ENCODE measurements at places on chromosomes 5 and 9.

GRCh38 chr9:110579862-110580219 is 300 bp upstream of the SVEP1 start:
- DNase-seq, result no peak

- DNase-seq, result no peak
Observed at GRCh38 chr5:149474198-149474597, 77.0 kb downstream of the CSNK1A1 start.

GRCh38 chr5:63155310-63155631 is 576.7 kb downstream of the LRRC70 start:
- no peak for DNase-seq

DNA sequence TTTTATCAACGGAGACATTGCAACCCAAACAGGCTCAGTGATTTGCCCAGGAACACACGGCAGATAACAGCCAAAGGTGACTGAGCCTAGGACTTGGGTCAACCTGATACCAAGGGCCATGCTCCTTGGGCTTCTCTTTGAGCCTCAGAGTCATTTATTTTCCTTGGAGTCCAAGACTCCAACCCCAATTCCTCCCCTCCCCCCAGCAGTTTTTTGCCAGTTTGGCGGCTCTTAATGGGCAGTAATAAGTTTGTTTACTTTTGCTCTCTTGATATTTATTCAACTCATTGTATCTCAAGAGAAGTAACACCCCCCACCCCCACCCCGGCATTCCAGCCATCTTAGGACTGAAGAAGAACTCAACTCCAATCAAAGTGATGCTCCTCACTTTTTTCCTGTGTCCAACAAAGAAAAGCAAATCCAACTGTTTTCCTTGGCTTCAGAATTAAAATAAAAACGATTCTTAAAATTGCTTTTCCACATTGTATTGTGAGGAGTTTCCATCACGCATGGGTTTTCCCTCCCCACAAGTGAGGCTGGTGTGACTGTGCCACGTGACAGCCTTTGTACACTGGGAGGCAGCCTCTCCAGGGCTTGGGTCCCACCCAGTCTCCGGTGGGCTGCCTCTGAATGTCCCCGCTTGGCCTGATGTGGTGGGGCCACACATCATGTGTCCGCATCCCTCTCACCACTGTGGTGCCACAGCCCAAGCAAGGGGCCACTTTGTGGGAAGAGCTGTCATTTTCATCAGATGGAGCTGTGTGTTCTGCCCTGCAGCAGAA is 9.1 kb downstream of the ANGPTL2 start:
- DNase-seq, result no peak

GRCh38 chr5:10582512-10582897 is 18.6 kb downstream of the ANKRD33B start:
- no peak for DNase-seq

DNA sequence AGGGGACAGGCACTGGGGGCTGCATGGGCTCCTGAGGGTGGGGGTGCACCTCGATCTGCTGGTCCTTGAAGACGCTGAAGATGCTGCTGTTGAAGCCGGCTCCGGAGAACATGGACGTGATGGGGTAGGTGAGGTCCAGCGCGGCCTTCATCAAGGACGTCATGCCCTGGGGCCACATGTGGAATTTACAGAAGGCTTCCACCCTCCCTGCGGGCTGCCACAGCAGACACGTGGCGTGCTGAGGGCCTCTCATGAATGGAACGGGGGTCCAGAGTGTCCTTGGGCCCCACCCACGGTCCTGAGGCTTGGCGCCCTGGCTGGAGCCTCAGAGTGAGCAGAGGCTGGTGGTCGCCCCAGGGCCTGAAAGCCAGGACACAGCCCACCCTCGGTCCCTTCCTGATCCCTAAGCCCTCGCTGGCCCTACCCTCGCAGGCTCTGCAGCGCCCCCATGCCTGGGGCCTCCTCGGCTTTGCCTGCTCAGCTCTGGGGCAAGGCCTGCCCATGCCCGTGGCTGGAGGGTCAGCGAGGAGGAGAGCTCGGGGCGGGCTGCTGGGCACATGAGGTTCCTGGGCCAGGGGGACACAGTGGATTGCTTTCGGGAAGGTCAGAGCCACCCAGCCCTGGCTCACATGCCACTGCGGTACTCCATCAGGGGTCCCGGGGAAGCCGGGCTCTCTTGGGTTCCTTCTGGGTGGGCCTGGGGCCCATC is 5.3 kb upstream of the NSMF start:
- no peak for DNase-seq

GRCh38 chr5:178450121-178451028 is 139.8 kb downstream of the COL23A1 start:
- no peak for DNase-seq

DNA sequence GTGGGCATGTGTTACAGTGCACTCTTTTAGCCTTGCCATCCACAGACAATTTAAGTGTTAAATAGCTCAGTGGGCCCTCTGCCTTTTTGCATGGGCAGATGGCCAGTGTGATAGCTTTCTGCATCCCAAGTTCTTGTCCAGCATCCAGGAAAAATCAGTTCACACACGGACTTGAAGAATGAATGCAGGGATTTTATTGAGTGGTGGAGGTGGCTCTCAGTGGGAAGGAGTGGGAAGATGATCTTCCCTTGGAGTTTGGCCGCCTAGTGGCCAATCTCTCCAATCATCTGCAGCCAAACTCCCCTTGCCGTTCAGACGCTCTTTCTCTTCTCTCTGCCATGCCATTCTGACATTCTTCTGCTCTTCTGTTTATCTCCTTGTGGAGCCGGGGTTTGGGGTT is 322.4 kb upstream of the GRAMD2B start:
- no peak for DNase-seq

- no peak for DNase-seq
Observed at GRCh38 chr9:77176686-77177142, 620 bp upstream of the VPS13A start.

DNA sequence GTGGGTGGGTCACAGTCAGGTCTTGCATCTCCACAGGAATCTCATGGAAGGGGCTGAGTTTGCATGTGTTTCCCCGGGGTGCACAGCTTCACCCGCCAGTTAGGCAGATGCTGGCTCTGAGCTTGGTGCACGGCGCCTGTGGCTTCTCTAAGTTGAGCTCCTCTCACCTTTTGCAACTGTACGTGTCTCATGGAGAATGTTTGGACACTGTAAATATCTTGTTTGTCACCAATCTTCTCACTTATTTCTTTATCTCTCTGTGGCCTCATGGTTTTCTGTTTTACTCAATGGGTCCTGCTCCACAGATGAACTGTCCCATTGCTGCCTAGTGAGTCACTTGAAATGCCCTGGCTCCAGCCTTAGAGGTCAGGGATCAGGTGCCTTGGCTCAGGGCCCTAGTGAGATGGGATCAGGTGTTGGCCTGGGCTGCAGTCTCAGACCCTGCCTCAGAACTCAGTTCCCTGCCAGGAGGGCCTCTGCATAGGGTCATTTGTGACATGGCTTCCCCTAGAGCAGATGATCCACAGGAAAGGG is 61.6 kb downstream of the WNK2 start:
- DNase-seq, result no peak

DNA sequence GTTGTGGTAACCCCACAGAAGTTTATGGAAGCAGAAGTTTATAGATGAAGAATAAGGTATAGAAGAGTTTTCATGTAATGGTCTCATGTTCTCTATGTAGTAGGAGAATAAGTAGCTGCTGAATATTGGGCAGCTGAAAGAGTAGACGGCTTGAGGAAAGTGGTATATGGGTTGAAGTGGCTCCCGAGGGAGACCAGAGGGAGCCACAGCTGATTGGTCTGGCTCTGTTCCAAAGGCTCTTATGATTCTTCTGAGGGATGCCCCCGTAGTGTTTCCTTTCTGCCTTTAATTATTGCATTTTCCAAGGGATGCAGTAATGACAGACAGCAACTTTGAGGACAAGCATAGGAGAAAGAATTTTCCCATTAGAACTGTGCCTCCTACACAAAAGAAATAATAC is 30.1 kb upstream of the TENT2 start:
- no peak for DNase-seq

DNA sequence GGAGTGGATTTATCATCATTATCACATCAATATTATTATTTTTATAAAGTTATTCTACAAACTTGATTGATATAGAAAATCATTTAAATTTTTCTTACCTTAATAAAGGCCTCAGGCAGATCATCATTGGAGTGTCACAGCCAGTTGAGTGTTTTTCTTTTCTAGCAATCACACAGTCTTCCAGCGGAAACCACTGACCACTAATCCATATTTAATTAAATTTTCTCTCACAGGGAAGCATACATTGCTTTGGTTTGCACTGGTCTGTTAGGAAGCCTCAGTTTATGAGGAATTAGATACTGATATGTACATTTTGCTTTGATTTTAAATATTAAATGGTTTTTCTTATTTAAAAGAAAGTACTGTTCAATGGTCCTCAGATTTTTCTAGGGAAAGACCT is 6.7 kb downstream of the SPZ1 start:
- DNase-seq, result no peak

DNA sequence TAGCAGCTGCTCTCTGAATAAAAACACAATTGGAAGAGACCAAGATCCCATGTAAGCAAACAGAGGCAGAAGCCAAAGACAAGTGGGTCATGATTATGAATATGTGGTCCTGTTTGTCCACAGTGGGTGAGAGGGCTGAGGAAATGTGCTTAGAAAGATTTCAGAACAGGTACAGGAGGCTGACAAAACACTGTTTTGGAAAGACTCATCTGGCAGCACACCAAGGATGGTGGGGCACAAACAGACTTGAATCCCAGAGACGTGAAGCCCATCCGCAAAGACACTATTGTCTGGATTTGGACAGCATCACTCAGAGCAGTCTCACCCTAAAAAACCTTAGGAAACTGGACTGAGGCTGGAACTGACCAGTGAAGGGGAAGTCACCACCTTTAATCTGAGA is 85.0 kb downstream of the ADRB2 start:
- no peak for DNase-seq

DNA sequence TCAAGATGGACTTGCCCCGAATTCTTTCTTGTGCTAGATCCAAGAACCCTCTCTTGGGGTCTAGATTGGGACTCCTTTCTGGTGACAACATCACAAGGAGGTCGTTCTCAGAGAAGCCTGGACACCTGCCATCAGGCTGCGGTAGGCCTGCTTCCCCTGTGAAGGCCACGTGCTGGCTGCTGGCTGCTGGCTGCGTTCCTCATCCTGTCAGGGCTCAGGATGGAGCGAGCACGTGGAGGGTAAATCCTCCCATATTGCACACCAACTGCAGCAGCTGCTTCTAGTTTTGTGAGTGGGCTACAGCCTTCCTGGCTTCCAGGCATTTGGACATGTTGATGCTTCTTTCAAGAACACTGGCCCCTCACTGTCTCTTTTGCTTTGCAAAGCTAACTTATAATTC is 95.6 kb downstream of the HSPA4 start:
- DNase-seq, result no peak

- no peak for DNase-seq
Observed at GRCh38 chr5:73387601-73388305, 60.8 kb downstream of the FOXD1 start.

- DNase-seq, result no peak
Observed at GRCh38 chr5:50751064-50751657, 84.7 kb downstream of the PARP8 start.

DNA sequence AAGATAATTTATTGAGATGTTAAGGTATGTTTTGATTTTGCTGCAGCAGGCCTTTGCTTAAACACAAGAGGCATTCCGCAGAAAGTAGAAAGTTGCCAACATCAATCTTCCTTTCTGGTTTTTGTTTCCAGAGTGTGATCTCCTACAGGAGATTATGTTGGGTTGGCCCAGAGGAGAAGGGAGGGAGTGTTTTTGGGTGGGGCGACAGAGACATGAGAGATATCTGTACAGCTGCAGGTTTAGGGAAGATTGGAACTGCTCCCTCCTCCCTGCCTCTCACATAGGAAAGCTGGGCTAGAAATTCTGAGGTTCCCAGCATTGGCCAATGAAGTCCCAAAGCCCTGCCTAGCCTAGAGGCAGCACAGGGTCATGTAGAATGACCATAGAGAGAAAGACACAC is 211.0 kb downstream of the CEMIP2 start:
- no peak for DNase-seq

DNA sequence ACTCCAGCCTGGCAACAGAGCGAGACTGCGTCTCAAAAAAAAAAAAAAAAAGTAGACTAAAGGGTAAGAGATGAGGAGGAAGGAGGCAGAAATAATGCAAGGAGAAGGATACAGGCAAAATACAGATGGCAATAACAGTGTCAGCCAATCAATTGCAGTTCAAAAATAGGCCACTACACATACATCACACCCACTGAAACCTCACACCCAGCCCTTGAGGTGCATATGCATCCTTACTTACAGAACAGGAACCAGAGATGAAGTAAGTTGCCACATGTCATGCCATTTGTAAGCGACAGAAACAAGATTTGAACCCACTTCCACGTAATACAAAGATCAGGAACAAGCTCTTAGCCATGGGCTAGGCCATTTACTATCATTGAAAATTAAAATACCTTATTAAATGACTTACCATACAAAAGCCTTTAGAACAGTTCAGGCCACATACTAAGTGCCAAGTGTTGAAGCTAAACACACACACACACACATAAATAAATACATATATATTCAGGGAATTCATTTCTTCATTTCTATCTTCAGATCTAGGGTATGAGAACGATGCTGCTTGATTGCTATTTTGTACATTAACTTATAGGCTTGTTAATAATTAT is 98.4 kb downstream of the FNBP1 start:
- DNase-seq, result no peak

DNA sequence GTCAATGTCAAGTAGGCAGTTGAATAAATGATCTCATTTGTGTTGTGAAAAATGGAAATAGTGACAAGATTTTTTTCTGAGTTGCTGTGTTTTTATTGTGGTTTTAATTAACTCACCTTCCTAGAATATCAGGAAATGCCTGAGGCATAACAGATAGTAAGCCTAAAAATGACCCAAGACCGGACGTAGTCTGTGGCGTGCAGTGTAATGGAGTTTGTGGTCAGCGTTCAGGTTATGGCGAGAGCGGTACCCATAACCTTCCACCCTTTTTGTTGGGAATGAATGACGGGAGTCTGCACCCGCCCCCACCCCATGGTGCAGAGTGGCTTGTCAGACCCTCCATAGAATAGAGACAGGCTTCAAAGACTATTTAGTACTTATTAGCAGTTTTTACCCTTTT is 119.3 kb downstream of the GALNT10 start:
- DNase-seq, result no peak

DNA sequence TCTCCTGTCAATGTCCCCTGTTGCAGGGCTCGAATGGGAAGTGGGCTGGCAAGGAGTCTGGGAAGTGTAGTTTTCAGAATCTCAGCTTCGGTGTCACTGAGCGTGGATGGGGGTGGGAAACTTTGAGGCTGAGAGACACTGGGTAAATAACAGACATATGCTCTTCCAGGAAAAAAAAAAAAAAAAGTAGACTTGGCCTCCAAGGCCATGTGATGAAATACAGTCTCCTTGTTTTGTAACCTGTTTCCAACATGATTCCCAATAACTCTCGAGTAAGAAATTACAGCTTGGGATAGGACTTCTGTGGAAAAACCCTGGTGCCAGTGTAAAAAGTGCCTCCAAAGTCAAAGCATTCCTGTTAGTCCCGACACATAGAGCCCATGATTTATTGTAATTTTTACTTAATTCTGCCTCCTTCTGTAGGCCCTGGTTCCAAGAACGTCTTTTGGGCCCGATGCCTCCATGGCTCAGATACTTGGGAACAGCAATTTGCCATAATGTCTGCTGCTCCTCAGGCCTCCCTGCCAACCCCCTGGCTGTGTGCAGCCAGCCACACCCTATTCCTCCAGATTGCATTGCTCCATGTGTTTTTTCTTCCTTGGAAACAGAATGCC is 119.5 kb upstream of the TNC start:
- DNase-seq, result no peak

GRCh38 chr5:15489571-15490235 is 10.3 kb upstream of the FBXL7 start:
- no peak for DNase-seq

- no peak for DNase-seq
Observed at GRCh38 chr5:59285300-59286016, 608.1 kb downstream of the PDE4D start.
